ENCODE measurements at places on chromosomes 2 and 18.

GRCh38 chr2:143974262-143974661 lies 545.7 kb downstream of the ZEB2 start:
- no peak for DNase-seq

GRCh38 chr18:36561046-36561445 lies 263.5 kb downstream of the FHOD3 start:
- no peak for DNase-seq

DNA sequence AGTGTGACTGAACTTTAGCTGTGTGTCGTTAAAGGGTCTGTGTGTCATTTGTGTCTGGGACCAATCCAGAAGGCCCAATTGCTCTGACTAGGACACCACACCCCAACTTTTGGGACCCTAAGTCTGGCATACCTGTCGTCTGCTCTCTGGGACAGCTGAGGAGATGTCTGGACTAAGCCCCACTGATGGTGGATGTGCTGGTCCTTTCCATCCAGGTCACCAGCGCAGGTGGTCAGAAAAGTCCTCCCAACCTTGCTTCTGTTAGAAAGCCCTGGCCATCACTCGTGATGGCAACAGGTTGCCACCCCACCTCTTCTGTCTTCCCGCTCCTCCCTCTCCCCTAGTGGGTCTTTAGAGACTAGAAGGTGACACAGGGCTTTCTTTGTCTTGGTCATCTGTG lies 37.6 kb upstream of the TWIST2 start:
- no peak for DNase-seq

- DNase-seq = no peak
Measured at GRCh38 chr18:46481048-46481846, 175.8 kb downstream of the LOXHD1 start.

DNA sequence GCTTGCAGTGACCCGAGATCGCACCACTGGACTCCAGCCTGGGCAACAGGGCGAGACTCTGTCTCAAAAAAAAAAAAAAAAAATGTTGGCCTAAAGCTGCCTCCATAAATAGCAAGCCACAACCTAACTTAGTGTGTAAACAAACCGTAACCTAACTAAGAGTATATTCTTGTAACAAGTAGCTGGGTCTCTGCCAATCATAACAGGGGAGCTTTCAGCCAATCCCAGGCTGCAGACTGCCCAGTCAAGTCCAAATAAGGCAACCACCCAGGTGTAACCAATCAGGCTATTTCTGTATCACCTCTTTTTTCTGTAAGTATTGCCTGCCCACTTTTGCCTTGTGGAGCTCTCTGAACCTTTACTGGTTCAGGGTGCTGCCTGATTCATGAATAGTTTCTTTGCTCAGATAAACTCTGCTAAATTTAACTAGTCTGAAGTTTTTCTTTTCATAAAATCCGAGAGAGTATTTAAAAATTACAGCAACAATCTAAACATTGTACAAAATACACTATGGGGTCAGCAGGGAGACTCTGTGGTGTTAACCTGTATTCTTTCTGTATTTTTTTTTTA lies 4.5 kb downstream of the PSTPIP2 start:
- no peak for DNase-seq

DNA sequence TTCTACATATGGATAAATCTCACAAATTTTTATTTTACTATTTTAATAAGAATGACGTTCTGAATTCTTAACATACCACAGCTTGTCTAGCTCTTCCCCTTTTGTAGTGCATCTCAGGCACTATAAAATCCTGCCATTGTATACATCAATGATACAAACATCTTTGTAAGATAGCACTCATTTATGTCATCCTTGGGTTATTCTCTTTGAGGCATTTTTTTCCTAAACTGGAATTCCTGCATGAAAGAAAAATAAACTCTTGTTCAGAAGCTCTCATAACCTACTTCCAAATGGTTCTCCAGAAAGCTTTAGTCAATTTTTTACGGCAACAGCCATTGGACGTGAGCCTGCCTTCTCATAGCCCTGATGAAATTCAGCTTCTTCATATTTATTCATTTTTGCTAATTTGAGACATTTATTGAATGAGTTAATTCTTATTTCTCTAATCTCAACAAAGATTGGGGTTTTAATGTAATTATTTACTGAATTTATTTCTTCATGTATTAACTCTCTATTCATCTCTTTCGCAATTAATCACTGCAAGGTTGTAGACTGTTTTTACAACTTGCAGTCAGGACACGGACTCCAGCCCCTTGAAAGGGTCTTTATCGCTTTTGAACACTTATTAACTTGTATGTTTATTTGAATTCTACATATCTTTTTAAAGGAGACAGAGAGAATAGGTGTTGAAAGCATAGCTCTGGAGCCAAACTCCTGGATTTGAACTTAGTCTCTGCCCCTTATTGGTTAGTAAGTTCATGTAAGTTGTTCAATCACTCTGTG lies 57.6 kb upstream of the PARD3B start:
- no peak for DNase-seq

DNA sequence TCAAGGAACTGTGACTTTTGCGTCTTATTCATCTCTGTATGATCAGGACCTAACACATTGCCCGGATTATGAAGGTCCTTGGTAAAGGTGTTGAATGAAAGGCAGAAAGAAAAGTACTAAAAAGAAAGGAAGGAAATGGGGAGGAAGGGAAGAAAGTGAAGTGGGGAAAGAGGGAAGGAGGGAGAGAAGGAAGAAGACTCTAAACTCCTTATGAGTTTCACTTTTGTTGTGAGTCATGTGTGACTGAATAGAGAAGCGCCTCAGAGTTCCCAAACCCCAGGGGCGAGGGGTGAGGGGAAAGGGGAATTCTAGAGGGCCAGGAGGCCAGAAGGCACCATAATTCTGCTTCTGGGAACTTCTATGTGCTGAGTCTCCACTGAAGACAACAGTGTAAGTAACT lies 30.9 kb upstream of the OSBPL6 start:
- DNase-seq = no peak

GRCh38 chr2:26412091-26412673 lies 10.5 kb downstream of the DRC1 start:
- no peak for DNase-seq

GRCh38 chr2:66828876-66829275 lies 394.0 kb downstream of the MEIS1 start:
- no peak for DNase-seq

DNA sequence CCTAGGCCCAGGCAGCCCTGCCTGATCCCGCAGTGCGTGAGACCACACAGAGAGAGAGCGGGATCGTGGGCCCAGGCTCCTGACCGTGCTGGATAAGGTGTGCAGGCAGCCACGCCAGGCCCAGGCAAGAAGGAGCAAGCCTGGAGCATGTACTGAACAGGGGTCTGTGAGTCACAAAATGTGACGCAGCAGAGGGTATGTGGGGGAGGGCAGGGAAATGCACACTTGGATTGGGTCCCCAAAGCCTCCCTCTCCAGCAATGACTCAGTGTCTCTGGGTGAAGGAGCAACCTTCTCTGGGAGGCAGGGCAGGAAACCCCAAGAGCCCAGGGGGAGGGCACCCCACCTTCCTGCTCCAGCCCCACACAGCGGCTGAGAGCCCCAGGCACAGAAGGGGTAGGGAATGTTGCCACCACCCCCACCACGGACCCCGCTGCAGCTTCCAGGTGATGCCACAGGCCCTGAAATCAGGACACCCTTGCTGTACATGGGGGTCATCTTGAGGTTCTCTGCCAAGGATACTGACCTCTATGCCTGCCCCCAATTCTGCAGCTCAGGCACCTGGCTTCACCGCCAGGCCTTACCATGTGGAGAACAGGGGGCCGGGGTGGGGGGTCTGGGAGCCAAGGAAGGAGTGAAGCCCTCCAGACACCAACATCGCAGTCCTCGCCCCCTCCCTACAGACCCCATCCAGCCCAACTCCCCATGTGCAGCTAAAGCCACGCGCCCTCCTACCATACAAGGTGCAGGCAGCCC lies 1.3 kb upstream of the GPC1 start:
- no peak for DNase-seq

DNA sequence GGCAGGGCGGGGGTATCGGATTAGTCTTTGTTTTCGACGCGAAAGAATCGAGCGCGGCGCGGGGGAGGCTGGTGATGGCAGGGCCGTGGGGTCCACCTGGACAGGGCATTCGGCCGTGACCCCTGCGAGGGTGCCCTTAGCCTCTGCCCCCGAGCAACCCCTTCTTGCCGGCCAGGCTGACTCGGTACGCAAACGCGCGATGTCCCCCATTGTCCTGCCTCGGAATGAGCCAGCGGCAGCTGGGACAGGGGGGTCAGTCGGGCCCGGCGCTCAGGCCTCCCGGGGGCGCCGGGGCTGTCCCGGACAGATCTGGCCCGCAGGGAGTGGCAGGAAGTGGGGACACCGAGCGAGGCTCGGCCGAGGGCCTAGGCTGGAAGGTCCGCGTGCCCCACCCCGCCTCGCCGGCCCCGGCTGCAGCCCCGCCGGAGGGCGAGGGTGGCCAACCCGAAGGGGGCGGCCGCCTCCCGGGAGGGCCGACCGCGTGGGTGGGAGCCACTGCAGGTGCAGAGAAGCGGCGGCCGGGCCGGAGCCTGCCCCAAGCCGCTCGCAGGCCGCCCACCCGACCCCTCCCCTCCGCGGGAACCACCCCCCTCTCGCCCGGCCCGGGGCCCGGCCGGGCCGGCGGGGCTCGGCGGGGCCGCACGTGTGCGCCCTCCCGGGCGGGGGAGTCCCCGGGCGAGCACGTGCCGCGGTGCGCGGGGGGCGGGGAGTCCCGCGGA lies at the start of gene TET3:
Gene TET3 (plus strand): TSS at position 708 of the 719 bp plus-strand sequence. CDS start 1,494 bp downstream, outside the sequence.
- no peak for DNase-seq

GRCh38 chr2:69499966-69500365 lies 62.7 kb upstream of the NFU1 start:
- DNase-seq = no peak

DNA sequence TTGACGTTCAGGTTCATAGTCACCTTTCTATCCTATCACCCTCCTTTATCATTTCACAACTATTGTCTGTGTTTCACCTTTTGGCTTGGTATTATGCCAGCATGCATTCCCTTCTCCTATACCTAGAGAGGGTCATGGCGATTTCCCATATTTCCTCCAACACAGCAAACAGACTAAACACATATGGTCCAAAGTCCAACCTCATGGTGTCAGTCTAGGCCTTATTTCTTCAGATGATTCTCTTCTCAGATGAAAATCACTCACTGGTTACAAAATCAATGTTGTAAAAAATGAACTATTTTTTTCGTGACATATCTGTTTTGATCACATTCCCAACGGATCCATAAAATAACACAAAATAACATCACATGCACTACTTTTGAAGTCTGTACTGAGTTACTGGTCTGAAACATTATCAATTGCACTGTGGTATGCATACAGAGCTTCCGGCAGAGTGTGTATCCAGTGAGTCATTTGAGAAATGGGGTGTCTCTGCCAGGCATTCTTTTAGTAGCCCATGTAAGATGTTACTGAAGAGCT lies 204.8 kb upstream of the GALNT5 start:
- DNase-seq = no peak

GRCh38 chr18:66599190-66599589 lies 4.7 kb downstream of the CDH19 start:
- DNase-seq = no peak

- DNase-seq = no peak
Measured at GRCh38 chr2:176268976-176269318, 295 bp upstream of the MTX2 start.

GRCh38 chr18:57547260-57547659 lies 39.2 kb downstream of the FECH start:
- DNase-seq = no peak

GRCh38 chr2:157843081-157843480 lies 33.0 kb downstream of the ACVR1 start:
- DNase-seq = no peak

DNA sequence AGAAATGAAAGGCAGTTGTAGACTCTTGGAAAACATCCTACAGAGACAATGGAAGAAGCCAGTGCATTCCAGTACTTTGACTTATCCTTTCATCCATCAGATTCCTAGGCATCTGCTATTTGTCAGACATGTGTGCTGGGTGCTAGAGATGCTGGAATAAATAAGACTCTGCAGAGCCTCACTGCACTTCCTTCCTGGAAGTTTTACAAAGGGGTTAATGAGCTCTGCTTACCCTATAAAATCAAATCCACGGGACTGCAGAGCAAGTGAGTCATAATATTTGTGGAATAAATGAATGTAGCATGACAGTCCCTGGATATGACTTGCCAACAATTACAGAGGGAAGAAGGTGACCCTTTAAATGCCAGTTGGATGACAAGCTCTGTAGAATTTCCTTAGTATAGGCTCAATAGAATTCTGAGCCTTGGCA lies 52.7 kb upstream of the NPAS2 start:
- DNase-seq = no peak

DNA sequence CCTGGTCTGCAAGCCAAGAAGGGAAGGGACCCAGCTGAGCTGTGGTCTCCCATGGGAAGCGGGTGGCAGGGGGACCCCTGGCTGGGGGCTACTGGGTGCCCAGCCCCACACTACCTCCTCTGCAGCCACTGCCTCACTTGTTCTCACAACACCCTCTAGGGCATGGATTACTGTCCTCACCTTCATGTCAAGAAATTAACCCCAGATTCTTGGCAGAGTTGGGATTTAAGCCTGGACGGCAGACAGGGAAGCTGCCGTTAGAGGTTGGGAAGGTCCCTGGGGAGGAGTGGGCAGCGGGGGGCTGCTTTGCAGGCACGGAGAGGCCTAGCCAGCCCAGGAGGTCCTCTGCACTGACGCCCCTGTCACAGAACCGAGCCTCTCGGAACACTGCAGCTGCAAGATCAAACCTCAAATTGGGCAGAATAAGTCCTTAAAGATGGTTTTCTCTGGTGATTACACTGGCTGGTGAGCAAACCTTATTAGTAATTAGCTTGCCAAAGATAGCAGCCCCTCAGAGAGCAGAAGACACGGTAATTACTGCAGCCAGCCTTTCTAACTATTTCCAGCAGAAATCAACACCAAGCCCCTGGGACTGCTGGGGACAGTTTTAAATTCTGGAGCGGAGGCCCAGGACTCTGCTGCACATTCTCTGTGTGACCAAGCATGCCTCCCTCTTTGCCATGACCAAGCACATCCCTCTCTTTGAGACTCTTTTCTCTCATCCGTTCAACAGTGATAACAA lies 35.9 kb downstream of the KCNF1 start:
- DNase-seq = no peak

GRCh38 chr2:224572338-224572737 lies 12.8 kb downstream of the CUL3 start:
- no peak for DNase-seq

DNA sequence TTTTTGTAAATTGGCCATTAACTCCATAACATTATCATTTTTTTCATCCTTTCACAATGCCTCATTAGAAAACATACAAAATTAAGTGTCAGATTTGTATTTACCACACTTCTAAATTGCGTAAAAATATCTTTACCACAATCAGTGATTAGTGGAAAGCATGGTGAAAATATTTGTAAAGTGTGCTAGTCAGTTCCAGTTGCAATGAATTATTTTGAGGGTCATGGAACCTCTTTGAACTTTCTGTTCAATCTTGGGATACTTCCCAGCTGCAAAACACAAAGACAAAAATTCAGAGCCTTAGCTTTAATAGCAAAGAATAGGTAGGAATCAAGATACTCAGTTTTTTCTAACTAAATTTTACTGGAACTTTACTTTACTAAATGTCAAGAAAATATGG lies 4.0 kb upstream of the COL3A1 start:
- DNase-seq = no peak
